HuH-7.5 (cell line): ENCODE measurements at places on chromosomes 7 and 10.

GRCh38 chr10:13319166-13319565, 19.3 kb upstream of the PHYH start:
- DNase-seq = no peak

- DNase-seq = no peak
These were observed 588.6 kb upstream of the SEMA3D start for GRCh38 chr7:85775431-85775830.

GRCh38 chr10:85673270-85673669, 693.3 kb downstream of the GRID1 start:
- DNase-seq = no peak

- DNase-seq = no peak
These were observed 124.8 kb upstream of the CHST15 start for GRCh38 chr10:124217906-124218804.

DNA sequence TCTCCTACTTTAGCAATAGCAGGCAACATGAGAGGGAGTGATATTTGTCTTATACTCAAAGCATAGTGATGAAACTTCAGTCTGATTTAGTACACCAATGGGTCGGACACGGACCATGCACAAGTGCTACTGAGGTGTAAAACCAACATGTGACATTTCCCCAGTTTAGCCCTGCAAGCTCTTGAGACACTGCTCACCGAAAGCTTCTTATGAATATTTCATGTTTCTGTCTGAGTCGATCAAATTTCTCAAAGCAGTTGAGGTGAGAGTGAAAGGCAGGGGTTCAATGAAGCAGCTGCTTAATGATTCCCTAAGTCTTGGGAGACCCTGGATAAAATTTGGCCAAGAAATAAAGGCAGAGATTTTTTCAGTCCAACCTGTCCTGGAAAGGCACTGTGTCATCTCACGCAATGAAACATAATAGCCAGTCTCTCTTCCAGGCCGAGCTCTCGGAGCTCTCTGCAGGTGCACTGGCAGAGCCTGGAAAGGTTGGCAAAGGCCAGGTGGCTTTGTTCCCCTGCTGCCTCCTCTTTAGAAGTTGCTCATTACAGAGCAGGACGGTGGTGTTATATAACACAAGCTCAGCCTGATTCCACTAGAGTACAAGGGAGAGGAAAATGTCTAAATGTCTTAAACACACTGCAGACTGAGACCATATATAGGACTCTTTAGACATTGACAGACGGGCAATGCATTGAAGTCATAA, 33.9 kb upstream of the XPNPEP1 start:
- no peak for DNase-seq

- no peak for DNase-seq
These were observed 3.9 kb downstream of the TECTB start for GRCh38 chr10:112286837-112287818.

- DNase-seq = no peak
These were observed 650.3 kb downstream of the PHTF2 start for GRCh38 chr7:78448911-78449310.

- DNase-seq = no peak
These were observed 87.0 kb downstream of the ADK start for GRCh38 chr10:74238031-74238431.
